ENCODE measurements at places on chromosomes 7 and 10. TPM values are rescaled to one million over a fixed set of nuclear protein-coding genes. Genes with fewer than 3 reads are reported as not detected.

The ANXA8L1 gene
- total RNA-seq, result 120 TPM

The PTPRN2 gene
- total RNA-seq, result 0.77 TPM

The MET gene
- total RNA-seq, result 91.6 TPM

The STEAP2 gene
- 4.2 TPM for total RNA-seq

The PRKCQ gene
- 3.9 TPM for total RNA-seq

The DPP6 gene
- total RNA-seq, result not detected

The MNX1 gene
- total RNA-seq, result 4.1 TPM

The PSD gene
- total RNA-seq, result 0.60 TPM

The ETV1 gene
- total RNA-seq, result 3.2 TPM

All from A549 treated with ZK216348 at 1 μM for 4 hours (cell line).